ENCODE measurements at places on chromosomes 2 and 18. TPM values are rescaled to one million over a fixed set of nuclear protein-coding genes. Genes with fewer than 3 reads are reported as not detected.

- no peaks in the 10 kb centered on the region for H3K36me3 ChIP-seq
- H3K27ac ChIP-seq = no peak overlapping the region
- no peaks in the 10 kb centered on the region for H3K27me3 ChIP-seq
- DNase-seq = no peak
- H3K4me3 ChIP-seq = no peak overlapping the region
- H3K4me1 ChIP-seq = no peaks in the 10 kb centered on the region
These were observed 465.7 kb downstream of the FBXO15 start for GRCh38 chr18:73681912-73682311.

GRCh38 chr18:76426737-76427305 lies 68.2 kb downstream of the ZNF516 start:
- H3K27ac ChIP-seq = no peak overlapping the region
- peaks cover 6% of the 10 kb centered on the region for H3K27me3 ChIP-seq
- no peaks in the 10 kb centered on the region for H3K36me3 ChIP-seq
- H3K4me3 ChIP-seq = no peak overlapping the region

- no peak overlapping the region for H3K4me3 ChIP-seq
- H3K27ac ChIP-seq = no peak overlapping the region
- no peaks in the 10 kb centered on the region for H3K4me1 ChIP-seq
- H3K36me3 ChIP-seq = no peaks in the 10 kb centered on the region
- DNase-seq = no peak
These were observed 122.2 kb upstream of the OSR1 start for GRCh38 chr2:19480673-19481072.

DNA sequence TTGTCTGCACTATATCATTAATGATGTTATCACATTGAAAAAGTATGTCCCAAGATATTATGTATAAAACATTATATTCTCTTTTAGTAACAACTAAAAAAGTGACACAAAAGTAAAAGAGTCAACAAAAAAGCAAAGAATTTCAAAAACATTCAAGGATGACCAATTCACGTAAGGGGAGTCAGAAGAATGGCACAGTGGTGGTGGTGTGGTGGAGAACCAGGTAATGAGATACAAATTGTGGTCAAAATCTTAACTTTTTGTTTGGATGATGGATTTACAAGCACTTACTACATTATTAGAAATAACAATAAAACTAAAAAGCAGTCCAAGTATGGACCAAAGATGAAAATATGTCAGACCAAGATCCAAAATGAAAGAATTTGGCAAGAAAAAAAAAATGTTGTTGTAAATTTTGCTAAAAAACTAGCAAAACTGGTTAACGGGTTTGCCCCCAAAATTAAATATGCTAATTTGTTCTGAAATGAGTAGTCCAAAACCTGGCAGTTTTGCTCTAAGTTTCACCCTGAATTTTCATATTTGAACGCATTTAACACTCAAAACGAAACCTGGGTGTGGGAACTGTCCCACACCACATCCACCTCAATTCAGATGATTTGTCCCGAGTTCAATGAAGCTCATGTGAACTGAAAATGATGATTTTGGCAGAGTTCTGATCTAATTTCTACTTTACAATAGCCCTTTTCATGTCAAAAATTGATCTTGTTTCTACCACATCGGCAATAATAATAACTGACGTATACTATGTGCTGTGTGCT lies 135.8 kb downstream of the IKZF2 start:
- H3K27me3 ChIP-seq = peaks cover 20% of the 10 kb centered on the region
- no peaks in the 10 kb centered on the region for H3K36me3 ChIP-seq
- peak overlapping the region; percentile 45 for H3K27ac ChIP-seq
- peak; percentile 37 for DNase-seq

Gene INHBB
- not detected for total RNA-seq

DNA sequence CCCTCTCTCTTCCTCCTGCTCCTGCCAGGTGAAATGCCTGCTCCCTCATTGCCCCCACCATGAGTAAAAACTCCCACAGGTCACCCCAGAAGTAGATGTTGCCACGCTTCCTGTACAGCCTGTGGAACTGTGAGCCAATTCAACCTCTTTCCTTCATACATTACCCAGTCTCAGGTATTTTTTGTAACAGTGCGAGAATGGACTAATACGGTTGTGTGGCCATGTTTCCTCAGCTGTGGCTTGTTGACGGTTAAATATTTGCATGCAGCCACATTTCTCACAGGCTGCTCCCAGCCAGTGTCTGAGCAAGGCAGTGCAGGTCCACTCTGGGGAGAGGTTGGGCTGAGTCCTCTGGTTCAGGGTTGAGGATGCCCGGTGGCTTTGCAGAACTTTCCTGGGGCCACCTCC lies 27.8 kb upstream of the COPS8 start:
- H3K4me1 ChIP-seq = peaks cover 32% of the 10 kb centered on the region
- DNase-seq = no peak
- H3K4me3 ChIP-seq = no peak overlapping the region
- no peaks in the 10 kb centered on the region for H3K36me3 ChIP-seq
- H3K27me3 ChIP-seq = no peaks in the 10 kb centered on the region

Gene REG3G
- total RNA-seq = not detected

DNA sequence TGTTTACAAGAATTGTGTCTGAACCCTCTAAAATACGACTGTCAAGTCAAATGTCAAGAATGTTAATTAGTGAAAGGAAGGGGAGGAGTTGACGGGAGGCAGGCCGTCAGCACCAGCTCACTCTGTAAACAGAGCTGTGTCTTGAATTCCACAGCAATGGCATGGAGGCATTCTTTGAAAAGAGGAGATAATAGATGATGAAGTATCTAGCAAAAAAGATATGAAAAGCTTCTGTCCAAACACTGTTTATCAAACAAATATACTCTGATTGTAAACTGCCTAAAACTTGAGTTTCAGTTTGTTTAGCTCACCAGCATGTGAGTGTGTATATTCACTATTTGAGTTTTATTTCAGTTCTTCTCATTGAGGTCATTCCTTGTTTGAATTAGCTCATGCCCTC lies 94.7 kb upstream of the CDC42EP3 start:
- no peaks in the 10 kb centered on the region for H3K4me1 ChIP-seq
- H3K27me3 ChIP-seq = peaks cover 4% of the 10 kb centered on the region
- no peaks in the 10 kb centered on the region for H3K36me3 ChIP-seq
- H3K4me3 ChIP-seq = no peak overlapping the region
- H3K27ac ChIP-seq = no peak overlapping the region

Gene HRH4
- total RNA-seq = 1.9 TPM

Gene AGFG1
- 252 TPM for total RNA-seq

DNA sequence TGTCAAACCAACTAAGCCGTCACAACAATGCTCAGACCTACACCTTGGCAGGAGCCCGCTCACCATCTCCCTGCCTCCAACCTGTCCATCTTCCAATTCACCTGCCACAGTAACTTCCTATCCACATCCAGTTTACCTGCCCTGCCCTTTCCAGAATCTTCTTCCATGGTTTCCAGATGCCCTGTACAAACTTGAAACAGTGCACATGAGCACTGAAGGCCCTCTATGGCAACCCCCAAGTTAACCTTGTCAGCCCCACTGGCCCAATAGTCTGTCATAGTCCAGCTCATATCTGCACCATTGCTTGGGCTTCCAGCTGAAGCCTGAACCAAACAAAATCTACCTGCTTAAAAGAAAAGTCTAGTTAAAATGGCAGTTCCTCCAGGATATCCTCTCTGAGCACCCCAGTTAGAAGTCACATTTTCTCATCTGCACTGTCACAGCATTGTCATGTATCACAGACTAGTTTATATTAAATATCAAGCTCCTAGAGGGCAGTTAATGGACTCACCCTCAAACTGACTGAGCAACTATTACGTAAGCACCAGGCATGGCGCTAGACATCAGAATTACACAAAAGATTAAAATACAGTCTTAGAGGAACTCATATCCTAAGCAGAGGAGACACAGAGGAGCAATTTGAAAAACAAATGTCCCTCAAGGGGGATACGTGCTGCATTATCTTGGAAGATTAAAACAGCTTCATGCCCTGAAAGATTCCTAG lies 11.6 kb downstream of the NFE2L2 start:
- peaks cover 81% of the 10 kb centered on the region for H3K4me1 ChIP-seq
- peaks cover 37% of the 10 kb centered on the region for H3K36me3 ChIP-seq
- H3K27me3 ChIP-seq = no peaks in the 10 kb centered on the region
- DNase-seq = no peak
- H3K27ac ChIP-seq = peak overlapping the region; percentile 86
- H3K4me3 ChIP-seq = peak overlapping the region; percentile 63
